CD4-positive, alpha-beta T cell (primary cell): ENCODE measurements at places on chromosomes 13 and 19. TPM values are rescaled to one million over a fixed set of nuclear protein-coding genes. Genes with fewer than 3 reads are reported as not detected.

DNA sequence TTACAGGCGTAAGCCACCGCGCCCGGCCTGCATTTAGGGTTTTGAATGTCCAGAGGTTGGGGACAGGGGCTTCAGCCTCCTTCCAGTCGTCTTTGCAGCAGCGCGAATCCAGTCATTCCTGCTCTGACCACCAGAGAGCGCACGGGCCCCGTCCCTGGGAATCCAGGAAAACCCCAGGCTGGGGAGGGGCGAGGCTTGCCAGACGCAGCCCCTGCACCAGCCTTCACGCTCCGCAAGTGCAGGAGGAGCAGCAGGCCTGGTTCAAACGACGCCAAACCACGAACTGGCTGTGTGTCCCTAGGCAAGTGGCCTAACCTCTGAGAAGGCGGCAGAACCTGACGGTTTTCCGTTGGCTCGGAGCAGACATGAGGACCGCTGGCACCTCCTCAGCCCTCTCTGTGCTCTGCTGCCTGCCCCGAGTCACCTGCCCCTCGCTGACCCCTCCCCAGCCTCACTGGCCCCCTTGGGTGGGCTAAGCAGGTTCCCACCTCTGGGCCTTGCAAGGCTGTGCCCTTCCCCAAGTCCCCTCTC lies 2.0 kb upstream of the RNF126 start:
- peak; percentile 75 for DNase-seq

- no peak for DNase-seq
Observed at GRCh38 chr19:45591004-45591637, 6.5 kb upstream of the OPA3 start.

DNA sequence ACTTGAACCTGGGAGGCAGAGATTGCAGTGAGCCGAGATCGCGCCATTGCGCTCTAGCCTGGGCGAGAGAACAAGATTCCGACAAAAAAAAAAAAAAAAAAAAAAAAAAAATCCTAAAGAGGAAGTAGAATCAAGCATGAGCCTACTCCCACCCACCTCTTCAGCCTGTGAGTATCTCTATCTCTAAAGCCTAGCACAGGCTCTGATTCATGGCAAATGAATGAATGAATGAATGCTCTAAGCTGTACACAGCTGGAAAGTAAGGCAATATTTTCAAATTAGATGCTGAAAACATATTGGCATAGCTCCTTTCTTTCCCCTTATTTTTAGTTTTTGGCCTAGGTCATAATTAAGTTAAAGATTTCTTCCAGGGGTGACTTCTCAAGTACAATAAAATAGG lies 35.7 kb upstream of the FAM216B start:
- no peak for DNase-seq

GRCh38 chr19:46620716-46621115 lies 4.2 kb downstream of the PTGIR start:
- DNase-seq = no peak

DNA sequence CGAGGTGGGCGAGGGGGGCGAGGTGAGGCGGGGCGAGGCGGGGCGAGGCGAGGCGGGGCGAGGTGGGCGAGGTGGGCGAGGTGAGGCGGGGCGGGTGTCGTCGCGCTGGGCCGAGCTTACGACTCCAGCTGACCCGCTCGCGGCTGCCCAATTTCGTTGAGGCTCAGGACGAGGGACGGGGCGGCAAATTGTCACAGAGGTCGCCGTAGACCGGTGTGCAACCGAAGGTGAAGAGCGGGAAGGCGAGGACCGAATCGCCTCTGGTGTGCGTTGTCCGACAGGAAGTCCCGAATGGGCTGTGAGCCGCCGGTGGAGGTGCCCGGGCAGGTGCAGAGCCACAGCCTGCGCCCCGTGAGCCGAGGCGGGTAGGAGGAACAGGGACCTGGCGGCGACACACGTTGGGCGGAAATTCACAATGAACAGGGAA lies at the start of gene LACC1:
Gene LACC1, plus strand, starts transcription at position 150 of the 427 bp plus-strand sequence. CDS start 1,082 bp downstream, outside the sequence.
- no peak for DNase-seq

DNA sequence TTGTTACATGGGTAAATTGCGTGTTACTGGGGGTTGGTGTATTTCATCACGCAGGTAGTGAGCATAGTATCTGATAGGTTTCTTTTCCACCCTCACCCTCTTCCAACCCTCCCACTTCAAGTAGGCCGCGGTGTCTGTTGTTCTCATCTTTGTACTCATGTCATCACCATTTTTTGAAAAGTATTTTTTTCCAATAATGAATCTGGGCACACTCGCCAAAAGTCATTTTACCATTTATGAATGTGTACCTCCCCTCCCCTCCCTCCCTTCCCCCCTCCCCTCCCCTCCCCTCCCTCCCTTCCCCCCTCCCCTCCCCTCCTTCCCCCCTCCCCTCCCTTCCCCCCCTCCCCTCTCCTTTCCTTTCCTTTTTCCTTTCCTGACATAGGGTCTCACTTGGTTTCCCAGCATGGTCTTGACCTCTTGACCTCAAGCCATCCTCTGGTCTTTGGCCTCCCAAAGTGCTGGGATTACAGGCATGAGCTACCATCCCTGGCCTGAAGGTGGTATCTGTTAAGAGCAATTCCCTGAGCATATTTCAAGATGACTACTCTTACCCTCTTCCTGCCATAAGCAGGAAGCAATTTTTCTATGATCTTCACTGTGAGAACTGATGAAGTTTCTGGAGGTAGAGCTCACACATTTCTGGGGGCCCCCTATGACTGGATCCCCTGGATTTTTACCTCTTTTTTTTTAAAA lies 15.7 kb downstream of the ZNF627 start:
- no peak for DNase-seq

DNA sequence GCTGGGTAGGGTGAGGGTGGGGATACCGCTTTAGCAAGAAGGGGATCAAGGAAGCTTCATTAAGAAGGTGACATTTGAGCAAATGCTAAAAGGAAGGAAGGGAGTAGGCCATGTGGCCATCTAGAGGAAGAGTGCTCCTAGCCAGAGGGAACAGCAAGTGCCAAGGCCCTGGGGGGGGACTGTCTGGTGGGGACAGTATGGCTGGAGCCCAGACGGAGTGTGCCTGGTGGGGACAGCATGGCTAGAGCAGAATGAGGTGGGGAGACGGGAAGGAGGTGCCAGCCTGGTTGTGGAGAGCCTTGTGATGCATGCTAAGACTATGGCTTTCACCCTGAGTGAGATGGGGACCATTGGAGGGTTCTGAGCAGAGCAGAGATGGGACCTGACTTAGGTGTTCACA lies 2.1 kb upstream of the TGFB1 start:
- DNase-seq = no peak

- peak; percentile 20 for DNase-seq
Observed at GRCh38 chr19:29530540-29531457, 5.0 kb downstream of the VSTM2B start.

- DNase-seq = peak; percentile 87
Observed at GRCh38 chr13:41456768-41457588, at the start of gene RGCC. TSS of gene RGCC (plus strand) at chr13:41457550. CDS start at chr13:41457708, 158 bp downstream.

GRCh38 chr13:48220981-48221685 lies 11.9 kb upstream of the ITM2B start:
- DNase-seq = no peak

DNA sequence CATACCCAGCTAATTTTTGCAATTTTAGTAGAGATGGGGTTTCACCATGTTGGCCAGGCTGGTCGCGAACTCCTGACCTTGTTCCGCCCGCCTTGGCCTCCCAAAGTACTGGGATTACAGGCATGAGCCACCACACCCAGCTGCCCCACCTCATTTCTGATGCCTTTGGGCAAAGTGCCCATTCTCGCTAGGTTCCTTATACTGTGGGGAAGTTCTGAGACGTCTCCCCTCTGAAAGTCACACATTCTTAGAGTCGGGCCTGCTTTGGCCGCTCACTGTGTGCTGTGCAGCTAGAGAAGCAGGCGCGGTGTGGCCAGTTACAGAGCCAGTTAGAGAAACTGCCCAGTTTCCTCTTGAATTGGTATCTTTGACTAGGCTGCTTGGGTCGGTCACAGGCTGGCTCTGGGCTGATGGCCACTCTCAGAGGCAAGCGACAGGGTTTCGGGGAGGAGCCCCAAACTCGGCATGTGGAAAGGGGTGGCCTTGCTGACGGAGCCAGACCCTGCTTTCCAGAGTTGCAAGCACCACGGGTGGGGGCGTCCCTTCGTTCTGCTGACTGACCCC lies 18.0 kb downstream of the PRAM1 start:
- peak; percentile 21 for DNase-seq

CATSPERD gene
- not detected for total RNA-seq

PDE4C gene
- not detected for total RNA-seq
